ENCODE measurements at places on chromosomes 1 and 21.

DNA sequence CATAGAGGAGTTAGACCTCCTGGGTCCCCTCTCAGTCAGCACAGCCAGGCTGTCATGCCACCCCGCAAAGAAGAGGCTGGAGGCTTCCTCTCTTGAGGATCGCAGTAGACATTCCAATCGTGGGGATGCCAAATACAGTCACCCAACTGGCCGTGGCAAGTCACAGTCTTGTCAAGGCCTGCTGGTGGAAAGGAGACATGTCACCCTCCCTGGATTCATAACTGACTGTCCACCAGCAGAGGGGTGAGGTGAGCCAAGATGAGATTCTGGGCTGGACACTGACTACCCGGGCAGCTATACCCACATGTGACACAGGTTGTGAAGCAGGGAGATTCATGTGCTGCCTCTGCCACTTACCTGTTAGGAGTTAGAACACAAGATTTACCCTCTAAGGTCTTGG, 123.5 kb upstream of the NGF start:
- DNase-seq: no peak

DNA sequence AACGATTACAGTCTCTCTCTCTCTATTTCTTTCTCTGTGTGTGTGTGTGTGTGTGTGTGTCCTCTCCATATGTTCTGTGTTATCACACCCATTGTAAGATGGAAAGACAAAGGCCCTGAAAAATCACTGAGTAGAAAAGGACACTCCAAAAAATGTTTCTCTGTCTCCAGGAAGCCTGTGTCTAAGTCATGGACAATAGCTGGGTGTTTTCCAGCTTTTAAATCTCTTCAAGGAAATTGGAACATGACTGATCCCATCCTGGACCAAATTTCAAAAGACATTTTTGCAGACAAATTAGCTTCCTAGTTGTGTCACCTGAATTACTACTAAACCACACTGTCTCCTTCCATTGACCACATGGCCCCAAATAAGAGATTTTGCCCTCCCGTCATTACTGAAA, 31.0 kb upstream of the LMX1A start:
- DNase-seq: no peak

- no peak for DNase-seq
Observed at GRCh38 chr1:6459850-6460265, 6.1 kb downstream of the TNFRSF25 start.

GRCh38 chr1:163737261-163737660, 415.5 kb downstream of the NUF2 start:
- no peak for DNase-seq

DNA sequence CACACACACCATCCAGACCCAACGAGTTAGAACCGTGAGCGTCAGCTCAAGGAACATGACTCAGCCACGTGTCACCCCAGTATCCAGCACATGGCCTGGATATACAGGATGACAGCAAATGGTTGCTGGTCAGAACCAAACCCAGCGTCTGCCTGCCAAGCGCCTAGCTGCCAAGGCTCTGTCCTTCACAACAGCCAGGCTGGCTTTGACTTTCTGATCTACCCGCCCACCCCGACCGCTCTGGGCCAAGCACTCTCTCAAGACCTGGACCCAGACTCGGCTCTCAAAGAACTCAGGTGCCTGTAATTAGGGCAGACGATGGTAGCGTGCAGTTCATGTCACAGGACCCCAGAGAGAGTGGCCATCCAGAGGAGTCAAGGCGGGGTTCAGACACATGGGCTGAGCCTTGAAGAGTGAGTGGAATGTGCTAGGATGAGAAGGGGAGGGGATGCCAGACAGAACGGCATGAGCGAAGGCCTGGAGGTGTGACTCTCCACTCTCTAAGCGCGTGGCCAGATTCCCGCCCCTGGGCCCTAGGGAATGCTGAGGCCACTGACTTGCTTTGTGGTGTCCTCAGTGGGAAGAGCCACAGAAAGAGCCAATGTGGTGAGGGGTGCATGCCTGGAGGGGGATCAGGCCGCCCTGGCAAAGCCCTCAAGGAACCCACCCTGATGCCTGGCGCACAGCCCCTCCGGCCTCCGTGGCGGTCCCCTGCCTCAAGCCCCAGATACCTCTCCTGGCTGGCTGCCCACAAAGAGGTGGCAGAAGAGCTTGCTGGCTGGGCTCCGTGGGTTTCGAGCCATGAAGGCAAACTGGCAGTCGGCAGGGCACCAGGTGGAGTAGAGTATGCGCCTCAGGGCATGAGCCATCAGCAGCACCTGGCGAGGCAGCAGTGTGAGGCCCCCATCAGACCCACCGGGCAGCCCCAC, 7.0 kb downstream of the SH2D5 start:
- DNase-seq: no peak
